ENCODE measurements at places on chromosomes 1 and 21.
A peak's percentile ranks its signal among the peaks of the same experiment; 100 is the strongest.

DNA sequence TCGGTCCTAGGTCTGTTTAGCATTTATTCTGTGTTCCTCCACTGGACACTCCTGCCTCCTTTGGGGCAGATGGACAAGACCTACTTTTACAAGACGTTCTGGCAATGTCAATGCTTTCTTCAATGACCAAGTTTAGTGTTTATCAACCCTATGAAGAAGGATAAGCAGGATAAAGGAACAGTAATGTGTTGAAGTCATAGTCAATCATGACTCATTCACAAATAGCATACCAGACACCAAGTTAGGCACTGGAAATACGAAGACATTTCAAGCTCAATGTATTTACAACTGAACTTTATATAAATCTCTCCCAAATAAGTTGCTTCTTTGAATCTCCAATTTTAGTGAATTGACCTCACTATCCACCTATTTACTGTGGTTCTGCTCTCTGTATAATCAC is 4.8 kb upstream of the SLC35D1 start:
- no peak for DNase-seq

GRCh38 chr1:145979746-145980456 is 15.4 kb downstream of the POLR3GL start:
- DNase-seq: no peak

DNA sequence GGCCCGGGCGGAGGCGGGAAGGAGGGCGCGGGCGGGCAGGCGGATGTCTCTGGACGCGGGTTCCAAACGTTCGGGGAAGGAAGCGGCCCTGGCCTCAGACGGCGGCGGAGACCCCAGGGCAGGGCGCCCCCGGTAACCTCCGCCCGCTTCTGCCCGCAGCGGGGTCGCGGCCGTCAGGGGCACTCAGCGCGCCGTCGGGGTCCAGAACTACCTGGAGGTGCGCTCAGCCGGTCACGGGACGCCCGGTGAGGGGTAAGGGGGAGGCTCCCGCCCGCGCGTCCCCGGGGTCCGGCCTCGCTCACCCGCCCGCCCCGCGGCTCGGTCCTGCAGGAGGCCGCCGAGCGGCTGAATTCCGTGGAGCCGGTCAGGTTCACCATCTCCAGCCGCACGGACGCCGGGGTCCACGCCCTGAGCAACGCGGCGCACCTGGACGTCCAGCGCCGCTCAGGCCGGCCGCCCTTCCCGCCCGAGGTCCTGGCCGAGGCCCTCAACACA is 406 bp downstream of the PUSL1 start:
- DNase-seq: peak; percentile 71

DNA sequence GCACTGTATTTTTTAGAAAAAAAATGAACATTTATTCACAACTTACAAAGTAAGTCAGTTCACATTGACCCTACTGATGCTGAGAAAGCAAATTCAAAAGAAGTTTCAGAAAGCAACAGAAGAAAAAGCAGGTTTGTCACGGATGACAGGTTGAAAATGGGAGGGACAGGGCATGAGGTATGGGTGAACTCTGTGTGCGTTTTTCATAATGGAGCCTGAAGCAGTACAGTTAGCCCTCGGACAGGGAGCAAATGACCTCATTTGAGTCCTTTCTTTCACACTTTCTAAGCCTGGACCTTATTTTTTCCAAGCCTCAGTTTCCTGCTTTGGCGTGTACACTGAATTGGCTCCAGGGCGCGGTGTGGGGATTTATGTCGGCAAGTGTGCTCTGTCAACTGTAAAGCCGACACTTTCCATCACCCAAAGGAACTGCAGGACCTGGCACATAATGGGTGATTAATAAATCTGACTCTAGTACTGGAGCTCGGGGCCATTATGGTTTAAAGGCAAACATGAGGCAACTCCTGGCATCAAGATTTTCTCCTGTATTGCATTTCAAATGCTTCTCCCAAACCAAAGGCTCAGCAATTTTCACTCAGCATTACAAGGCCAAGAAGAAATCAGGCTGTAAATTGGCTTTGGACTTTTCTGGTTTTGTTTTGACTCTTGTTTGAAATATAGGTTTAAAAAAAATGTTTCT is 345.5 kb upstream of the DUSP10 start:
- no peak for DNase-seq

GRCh38 chr1:36533897-36534296 is 51.2 kb upstream of the CSF3R start:
- DNase-seq: no peak

DNA sequence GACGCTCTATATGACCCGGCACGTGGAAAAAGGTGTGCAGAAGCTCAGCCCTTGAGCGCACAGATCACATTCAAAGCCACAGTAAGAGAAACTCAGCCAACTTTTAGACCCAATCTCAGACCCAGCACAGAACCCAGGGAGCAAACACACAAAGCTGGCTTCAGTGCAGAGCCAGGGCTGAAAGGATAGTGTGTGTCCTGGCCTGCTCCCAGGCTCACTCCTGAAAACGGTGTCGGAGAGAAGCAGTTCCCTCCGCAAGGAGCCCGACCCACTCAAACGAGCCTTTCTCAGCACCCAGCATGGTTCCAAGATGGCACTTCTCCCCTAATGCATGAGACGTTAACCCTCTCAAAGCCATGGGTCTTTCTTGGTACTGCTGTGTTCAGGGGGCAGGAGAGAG is 39.6 kb downstream of the CASZ1 start:
- DNase-seq: no peak

DNA sequence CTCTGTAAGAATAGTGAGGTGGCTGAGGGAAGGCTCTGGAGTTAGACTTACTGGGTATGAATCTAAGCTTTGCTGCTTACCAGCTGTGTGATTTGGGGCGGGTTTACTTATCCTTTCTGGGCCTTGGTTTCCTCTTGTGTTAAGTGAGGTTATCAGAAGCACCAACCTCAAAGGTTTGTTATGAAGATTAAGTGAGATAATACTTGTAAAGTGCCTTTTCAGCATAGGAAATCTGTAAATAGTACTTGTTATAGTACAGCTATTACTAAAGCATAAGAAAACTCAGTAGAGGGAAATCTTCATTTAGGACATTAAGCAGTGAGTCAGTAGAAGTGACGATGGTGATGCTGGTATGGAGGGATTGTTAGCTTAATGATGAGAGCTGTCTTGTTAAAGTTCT is 12.1 kb downstream of the HHAT start:
- DNase-seq: no peak

DNA sequence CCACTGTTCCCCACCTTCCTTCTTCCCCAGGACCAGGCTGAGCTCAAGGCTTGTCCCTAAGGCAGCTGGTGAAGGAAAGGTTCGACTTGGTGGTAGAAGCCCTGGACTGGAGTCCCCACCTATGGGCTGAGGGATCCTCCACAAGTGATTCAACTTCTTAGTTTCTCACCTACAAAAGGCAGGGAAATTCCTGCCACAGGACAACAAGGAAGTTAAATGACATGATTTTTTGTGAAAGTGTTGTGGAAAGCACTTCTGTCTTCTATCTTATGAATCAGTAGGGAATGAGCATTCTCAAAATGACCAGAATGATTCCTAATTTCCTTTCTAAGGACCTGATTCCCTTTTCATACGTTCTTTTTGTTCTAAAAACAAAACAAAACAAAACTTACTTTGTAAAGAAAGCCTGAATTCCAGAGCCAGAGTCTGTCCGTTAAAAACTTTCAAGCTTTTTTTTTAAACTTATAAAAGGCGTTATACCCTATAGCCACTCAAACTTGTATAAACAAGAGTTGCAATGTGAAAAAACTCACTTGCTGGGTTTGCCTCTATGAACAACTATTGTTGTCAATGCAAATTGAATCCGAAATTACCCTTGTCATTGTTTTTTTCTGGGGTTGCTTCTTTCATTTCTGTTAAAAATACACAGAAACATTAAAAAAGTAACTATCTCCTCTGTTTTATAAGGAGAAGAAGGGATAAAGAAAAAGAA is 12.2 kb downstream of the KCNJ15 start:
- no peak for DNase-seq

- DNase-seq: no peak
Measured at GRCh38 chr1:209717818-209718217, 13.2 kb downstream of the HSD11B1 start.

- no peak for DNase-seq
Measured at GRCh38 chr1:207747627-207748492, 4.0 kb upstream of the CD46 start.

DNA sequence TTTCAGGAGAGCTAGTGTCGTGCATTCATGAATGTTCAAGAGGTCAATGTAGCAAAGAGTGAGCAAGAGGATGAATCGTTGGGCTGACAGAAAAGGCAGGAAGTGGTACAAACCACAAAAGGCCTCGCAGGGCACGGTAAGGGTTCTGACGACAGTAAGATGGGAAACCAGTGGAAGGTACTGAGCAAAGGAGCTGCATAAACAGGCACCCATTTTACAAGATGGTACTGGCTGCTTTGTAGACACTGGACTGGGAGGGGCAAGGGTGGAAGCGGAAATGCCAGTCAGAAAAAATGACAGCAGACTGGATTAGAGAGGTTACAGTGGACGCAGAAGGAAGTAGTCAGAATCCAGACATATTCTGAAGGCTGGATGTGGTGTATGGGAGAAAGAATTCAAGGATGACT is 123.5 kb downstream of the PTPN14 start:
- no peak for DNase-seq

- peak; percentile 62 for DNase-seq
Measured at GRCh38 chr1:200139661-200140250, 112.2 kb downstream of the NR5A2 start.

DNA sequence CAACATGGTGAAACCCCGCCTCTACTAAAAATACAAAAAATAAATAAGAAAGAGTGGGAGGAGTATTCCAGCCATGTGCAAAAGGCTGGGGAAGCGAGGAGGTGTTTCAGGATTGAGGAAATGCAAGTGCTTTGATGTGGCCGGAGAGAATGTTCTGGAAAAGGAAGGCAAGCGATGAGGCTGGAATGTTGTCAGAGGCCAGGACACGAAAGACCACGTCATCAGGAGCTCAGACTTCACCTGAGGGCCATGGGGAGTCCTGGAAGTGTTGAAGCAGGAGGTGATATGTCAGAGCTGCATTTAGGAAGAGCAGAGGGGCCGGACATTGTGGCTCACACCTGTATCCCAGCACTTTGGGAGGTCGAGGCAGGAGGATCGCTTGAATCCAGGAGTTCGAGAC is 10.9 kb upstream of the THEMIS2 start:
- DNase-seq: no peak

GRCh38 chr1:64769482-64769881 is 24.6 kb downstream of the RAVER2 start:
- DNase-seq: no peak

- DNase-seq: no peak
Measured at GRCh38 chr1:108962681-108963051, 618 bp downstream of the CLCC1 start.

- no peak for DNase-seq
Measured at GRCh38 chr1:89941110-89941766, 53.7 kb upstream of the ZNF326 start.

GRCh38 chr1:42037586-42037985 is 115.6 kb upstream of the GUCA2B start:
- no peak for DNase-seq

GRCh38 chr21:26388731-26389231 is 184.3 kb downstream of the CYYR1 start:
- peak; percentile 13 for DNase-seq

DNA sequence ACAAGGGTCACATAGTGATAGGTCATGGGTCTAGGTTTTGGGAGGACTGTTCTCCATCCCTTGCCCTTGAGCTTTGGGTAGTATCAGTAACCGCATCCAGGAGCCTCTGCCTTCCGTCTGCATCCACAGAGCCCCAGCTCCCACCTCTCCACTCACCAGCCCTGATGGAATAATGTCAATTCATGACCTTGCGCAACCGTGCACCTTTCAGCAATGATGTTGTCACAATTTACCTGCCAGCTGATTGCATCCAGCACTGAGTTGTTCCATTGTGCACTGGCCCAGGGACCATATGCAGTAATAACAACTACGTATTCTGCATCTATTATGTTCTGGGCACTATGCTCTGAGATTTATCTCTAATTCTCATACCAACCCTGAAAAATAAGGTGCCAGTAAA is 1.4 kb downstream of the CAPN8 start:
- no peak for DNase-seq

Measured in SK-N-SH (cell line).